ENCODE measurements at places on chromosomes 6 and 20.
A peak's percentile ranks its signal among the peaks of the same experiment; 100 is the strongest.

- no peak for DNase-seq
Observed at GRCh38 chr6:142716097-142716496, 228.9 kb downstream of the HIVEP2 start.

DNA sequence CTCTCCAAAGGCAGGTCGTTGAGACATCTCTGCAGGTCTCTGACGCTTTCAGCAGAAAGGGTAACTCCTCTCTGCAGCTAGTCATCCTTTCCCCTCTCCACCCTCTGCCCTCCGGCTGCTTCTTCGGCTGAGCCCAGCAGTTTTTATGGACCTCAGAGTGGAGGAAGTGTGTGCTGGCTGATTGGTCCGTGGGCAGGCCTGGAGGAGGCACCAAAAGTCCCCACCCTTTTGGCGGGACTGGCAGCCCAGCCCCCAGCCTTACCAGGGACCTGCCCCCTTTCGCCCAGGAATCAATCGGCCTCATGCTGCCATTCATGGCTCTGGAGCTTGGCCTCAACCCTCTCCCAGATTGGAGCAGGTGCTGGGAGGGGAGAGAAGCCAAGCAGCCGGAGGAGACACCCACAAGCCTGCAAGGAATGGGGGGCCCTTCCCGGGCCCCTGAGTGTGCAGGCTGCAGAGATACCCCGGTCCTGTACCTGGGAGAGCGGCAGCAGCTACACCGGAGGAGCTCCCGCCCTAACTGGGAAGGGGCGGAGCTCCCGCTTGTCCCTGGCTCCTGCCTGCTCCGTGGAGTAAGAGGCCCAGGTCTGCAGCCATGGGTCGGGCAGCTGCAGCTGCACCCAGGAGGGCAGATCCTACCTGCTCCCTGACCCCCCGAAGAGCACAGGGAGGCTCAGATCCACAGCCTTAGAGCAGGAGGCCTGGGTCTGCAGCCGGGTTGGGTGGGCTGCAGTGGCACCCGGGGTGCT, 170.3 kb upstream of the SOX4 start:
- no peak for DNase-seq

- DNase-seq: no peak
Observed at GRCh38 chr20:11920083-11920482, 2.4 kb downstream of the BTBD3 start.

DNA sequence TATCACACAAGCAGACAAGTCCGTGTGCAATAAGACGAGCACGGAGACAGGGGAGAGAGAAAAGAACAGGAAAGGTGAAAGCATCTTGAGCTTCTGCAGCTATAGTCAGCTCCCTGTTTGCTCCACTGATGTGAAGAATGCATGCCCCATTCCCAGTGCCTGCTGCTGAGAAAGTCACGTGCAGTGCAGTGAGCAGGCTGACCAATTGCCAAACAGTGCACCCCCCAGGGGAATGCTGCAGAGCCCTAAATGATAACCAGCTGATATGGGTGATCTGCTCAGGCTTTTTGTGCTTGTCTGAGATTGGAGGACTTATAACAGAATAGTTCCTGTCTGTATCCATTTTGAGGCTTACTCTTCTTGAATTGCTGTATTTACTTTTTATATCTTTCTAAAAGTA, 121.5 kb downstream of the PACRG start:
- DNase-seq: no peak

- DNase-seq: no peak
Observed at GRCh38 chr6:132731086-132731485, 17.2 kb upstream of the VNN1 start.

DNA sequence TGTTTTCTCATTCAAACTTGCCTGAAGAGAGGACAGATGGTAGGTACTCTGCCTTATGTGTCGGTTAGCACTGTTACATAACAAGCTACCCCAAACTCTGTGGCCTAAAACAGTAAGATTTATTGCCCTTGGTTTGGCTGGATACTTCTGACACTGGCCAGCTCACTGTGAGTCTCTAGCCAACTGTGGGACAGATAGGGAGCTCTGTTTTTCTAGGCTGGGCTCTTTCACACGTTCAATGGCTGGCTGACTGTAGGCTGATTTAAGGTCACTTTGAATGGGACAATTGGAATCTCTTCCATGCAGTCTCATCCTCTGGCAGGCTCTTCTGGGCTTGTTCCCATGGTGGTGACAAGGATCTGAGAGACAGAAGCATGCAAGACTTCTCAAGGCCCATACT, 39.4 kb upstream of the JAG1 start:
- no peak for DNase-seq

GRCh38 chr20:57669632-57670031, 40.2 kb downstream of the PMEPA1 start:
- DNase-seq: no peak

GRCh38 chr6:110053395-110054240, 75.5 kb downstream of the GPR6 start:
- peak; percentile 26 for DNase-seq

GRCh38 chr6:13383328-13384163, 55.2 kb upstream of the TBC1D7 start:
- DNase-seq: peak; percentile 80

- DNase-seq: no peak
Observed at GRCh38 chr6:121697921-121698320, 262.5 kb downstream of the GJA1 start.

- no peak for DNase-seq
Observed at GRCh38 chr20:51665543-51666118, 102.6 kb downstream of the ATP9A start.

- DNase-seq: no peak
Observed at GRCh38 chr6:152054441-152054840, 247.0 kb downstream of the ESR1 start.

GRCh38 chr6:3370361-3371221, 86.3 kb downstream of the SLC22A23 start:
- peak; percentile 5 for DNase-seq

- no peak for DNase-seq
Observed at GRCh38 chr20:44616604-44616964, 34.2 kb downstream of the PKIG start.

- DNase-seq: peak; percentile 79
Observed at GRCh38 chr6:2952557-2953095, 18.7 kb downstream of the SERPINB6 start.

GRCh38 chr6:39171489-39172376, 56.7 kb upstream of the SAYSD1 start:
- DNase-seq: no peak

DNA sequence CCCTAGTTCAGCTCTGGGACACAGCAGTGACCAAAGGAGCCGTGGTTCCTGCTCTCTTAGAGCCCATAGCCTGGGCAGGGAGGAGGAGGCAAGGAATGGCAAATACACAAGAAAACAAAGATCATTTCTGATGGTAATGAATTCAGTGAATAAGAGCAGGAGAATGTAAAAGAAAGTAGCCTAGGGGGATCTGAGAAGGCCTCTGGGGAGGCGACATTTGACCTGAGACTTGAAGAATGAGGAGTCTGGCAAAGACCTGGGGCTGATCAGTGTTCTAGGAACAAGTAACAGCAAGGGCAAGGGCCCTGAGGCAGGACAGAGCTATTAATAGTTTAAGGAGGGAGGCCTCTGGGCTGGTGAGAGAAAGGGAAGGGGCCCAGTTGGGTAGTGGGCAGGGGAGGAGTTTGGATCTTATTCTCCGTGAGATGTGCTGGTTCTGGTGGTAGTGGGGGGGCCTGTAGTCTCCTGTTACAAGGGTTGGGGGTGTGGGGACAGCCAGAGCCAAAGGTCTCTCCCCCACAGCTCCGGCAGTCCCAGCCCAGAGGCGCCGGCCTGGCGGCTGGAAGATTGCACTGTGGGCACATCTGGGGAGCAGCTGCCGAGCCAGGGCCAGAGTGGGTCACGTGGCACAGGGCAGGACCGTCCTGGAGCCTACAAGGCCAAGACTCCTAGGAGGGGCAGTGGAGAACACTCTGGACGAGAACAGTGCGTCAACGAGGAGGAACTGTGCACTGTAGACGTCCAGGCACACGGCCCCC, 9.3 kb upstream of the ID1 start:
- DNase-seq: no peak

GRCh38 chr6:74050921-74051320, 354.9 kb downstream of the CD109 start:
- DNase-seq: no peak

GRCh38 chr6:100468016-100468622, 3.4 kb upstream of the SIM1 start:
- DNase-seq: no peak

Measured in CD4-positive, alpha-beta T cell treated with Interferon alpha-2 for 1 hour (primary cell).